Mesenchymal stem cell (in vitro differentiated cells and primary cell): ENCODE measurements at places on chromosomes 6 and 20.

DNA sequence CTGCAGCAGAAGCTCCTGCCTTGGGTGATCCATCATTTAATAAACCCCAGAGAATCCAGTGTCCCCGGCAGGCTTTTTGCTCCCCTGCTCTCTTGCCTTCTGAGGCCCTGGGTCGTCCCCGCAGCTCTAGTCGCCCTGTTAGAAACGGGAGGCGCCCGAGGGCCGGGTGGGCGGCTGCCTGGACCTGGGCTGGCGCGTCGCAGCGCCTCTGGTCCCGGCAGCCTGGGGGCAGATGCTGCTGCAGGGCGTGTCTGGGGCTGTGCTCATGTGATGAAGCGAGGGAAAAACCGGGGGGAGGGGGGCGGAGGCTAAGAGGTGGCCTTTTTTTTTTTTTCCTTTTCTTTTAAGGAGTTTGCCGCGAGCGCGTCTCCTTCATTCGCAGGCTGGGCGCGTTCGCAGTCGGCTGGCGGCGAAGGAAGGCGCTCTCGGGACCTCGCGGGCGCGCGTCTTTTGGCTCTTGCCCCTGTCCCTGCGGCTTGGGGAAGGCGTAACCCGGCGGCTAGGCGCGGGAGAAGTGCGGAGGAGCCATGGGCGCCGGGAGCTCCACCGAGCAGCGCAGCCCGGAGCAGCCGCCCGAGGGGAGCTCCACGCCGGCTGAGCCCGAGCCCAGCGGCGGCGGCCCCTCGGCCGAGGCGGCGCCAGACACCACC lies 394 bp downstream of the AKAP12 start:
- DNase-seq, result peak; percentile 91

DNA sequence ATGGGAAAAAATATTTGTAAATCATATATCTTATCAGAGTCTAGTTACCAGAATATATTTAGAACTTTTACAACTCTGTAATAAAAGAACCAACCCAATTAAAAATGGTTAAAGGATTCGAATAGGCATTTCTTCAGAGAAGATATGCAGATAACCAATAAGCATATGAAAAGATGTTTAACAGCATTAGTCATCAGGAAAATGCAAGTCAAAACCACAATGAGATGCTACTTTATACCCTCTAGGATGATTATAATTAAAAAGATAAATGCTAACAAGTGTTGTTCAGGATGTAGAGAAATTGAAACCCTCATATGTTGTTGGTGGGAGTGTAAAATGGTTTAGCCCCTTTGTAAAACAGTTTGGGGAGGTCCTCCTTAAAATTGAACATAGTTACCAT lies 94.1 kb downstream of the LRRC1 start:
- peak; percentile 49 for DNase-seq

DNA sequence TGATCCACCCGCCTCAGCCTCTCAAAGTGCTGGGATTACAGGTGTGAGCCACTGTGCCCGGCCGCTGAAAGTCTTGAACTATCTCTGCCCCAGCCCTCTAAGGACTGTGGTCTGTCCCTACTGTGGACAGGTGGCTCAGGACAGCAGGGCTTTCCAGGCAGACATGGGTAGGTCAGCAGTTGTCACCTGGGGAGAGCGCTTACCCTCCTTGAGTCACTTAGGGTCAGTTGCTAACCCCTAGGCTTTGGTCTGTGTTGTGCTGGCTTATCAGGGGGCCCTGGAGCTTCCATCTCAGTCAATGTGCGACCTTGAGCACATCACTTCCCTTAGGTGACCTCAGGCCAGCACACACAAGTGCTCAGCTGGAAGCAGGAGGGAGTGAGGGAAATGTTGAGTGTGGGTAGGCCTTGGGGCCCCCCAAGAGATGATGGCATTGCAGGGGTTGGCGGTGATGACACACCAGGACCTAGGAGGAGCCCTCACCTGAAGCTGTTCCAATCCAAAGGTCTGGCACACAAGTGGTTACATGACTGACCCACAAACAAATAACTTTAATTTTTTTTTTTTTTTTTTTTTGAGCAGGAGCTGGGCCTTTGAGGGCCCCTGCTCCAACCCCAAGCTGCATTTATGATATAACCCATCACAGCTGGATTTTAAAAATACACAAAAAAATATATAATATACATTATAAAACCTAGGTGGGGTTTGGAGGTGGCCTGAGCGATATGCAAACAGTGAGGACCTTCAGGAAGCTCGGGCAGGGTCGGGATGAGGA lies 5.1 kb downstream of the RPL10A start:
- no peak for DNase-seq

DNA sequence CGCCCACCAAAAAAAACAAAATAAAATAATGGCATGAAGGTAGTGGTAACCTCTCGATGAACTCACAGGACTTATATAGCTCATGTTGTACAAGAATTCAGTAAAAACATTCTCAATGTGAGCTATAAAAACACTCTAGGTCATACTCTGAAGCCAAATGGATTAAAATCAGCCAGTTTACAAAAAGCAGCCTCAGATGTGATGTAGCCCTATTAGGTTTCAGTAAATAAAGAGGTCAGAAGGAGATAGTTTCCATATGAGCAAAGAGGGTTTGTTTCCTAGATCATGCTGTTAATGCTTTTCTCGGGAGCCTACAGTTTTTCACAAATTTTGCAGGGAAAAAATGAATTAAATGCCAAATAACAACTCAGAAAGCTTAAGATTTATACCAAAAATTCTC lies 319.5 kb upstream of the HSF2 start:
- peak; percentile 5 for DNase-seq

- no peak for DNase-seq
Observed at GRCh38 chr20:49210101-49210756, 9.0 kb upstream of the DDX27 start.

GRCh38 chr20:36262440-36262839 lies 26.2 kb downstream of the AAR2 start:
- no peak for DNase-seq

GRCh38 chr20:13717631-13718044 lies 67.1 kb downstream of the ESF1 start:
- no peak for DNase-seq

DNA sequence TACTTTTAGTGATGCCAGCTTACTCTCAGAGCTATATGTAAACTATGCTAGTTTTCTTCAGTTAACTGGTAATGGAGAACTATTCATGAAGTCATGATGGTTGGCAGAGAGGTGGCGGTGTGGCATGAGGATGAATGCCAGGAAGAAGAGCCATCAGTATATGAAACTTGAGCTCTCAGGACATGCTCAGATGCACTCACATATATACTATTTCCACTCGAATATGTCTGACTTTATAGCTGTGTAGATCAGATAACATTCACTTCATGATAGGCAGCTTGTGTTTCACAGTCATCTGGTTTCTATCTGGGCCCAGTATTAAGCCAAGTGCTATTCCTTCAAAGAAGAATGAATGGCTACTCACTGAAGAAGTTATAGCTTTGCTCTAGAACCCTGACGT lies 46.2 kb upstream of the CEP85L start:
- no peak for DNase-seq

DNA sequence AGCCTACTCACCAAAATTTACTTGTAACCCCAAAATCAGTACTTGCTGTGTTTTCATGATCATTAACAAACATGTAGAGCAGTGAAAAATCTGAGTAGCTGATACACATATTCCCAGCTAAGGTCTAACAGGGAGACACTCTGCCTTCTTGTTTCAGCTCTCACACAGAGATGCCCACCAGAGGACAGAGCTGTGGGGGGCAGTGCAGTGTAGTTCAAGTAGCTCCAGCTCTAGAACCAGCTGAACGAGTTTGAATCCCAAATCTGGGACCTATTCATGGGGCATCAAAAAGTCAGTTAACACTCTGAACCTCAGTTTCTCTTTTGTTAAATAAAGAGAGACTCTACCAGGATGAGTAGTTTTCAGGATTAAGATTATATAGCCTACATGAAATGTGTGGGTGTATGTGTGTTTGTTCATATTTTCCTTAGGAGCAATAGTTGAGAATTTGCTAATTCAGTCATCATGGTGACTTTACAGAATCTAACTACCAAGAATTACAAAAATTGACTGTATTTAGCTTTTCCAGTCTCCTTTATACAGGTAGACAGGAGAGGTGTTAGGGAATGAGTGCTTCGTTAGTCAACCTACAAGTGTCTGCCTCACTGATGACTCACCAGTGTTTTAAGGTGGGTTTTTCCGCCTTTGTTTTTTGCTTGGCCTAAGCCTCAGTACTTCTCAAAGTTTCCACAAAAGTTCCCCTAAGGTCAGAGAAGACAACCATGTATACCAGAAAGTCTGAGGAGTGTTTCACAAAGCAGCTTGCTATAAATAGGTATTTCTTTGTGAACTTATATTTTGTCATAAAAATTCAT lies 164.0 kb upstream of the RUNX2 start:
- DNase-seq, result peak; percentile 6

DNA sequence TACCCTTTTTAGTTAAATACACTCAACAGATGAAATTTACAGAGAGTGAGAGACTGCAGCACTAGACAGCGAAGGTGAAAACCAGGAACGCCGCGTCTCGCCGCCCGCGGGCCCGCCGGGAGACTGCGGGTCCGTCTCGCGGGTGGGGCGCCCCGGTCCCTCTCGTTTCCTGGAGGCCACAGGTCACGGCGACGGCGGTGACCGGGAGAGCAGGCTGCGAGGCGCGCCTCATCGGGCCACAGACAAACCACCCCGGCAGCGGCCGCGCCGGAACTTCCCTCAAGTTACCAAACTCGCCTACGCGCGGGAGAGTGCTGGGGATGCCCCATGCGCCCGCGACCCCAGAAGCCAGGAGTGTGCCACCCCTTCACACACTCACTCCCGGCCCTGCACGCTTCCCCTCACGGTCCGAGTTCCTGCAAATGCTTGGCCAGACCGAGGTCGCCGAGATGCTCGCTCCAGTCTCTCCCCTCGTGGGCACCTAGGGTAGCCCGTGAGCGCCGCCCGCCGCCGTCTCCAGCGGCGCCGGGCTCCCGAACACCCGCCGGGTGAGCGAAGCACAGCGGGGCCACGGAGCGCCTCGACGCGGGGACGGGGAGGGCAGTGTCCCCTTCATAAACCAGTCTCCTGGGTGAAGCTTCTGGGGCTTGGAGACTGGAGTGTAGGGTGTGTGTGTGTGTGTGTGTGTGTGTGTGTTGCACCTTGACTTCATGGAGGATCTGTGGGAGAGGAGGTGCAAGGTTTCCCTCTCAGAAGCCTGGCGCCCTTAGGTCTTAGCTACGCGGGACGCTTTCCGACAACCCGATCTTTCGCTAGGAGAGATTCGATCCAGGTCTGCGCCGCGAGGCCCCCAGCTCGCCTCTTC lies 1.4 kb downstream of the BACH2 start:
- peak; percentile 52 for DNase-seq

DNA sequence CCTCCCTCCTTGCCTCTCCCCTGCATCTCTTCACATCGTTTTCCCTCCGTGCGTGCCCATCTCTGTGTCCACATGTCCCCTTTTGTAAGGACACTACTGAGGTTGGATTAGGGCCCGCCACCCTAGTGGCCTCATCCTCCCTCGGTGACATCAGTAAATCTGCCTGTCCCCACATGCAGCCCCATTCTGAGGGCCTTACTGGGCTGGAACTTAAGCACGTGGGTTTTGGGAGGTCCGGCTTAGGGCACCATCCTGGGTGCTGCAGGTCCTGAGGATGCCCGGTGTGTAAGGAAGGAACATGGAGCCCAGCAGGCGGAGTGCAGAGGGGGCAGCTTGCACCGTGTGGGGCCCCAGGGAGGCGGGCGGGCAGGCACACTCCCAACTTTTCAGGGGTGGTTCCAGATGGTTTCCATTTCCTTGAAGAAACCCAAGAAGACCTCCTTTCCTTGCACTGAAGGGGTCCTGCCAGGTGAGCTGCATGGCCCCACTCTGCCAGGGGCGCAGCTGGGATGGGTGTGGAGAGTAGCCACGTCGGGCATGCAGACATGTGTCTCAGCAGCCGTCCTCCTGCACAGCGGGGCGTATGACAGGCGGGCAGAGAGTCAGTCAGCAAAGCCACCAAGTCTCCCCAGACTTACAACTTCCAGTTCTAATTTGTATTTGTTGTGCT lies 329.9 kb downstream of the QKI start:
- no peak for DNase-seq
